ENCODE measurements at places on chromosomes 6 and 20.
A peak's percentile ranks its signal among the peaks of the same experiment; 100 is the strongest.

- DNase-seq: no peak
Measured at GRCh38 chr20:59786801-59787537, 146.5 kb downstream of the SYCP2 start.

DNA sequence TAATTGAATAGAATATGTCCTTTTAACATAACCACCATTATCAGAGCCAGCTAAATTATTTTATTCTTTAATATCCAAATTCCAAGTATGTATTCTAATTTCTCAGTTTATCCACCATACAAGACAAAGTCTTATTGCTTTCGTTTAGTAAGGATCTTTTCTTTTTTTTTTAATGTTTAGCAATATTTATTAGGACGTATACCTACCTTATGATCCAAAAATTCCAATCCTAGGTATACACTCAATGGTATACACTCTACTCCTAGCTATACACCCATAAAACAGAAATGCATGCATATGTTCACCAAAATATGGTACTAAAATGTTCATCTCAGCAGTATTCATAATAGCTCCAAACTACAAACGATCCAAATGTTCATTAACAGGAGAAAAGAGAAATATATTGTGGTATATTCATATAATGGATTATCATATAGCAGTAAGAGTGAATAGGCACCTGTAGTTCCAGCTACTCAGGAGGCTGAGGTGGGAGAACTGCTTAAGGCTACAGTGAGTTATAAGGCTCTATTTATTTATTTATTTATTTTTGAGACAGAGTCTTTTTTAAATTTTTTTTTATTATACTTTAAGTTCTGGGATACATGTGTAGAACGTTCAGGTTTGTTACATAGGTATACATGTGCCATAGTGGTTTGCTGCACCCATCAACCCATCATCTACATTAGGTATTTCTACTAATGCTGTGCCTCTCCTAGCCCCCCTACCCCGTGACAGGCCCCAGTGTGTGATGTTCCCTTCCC, 17.3 kb downstream of the TNFAIP3 start:
- no peak for DNase-seq

DNA sequence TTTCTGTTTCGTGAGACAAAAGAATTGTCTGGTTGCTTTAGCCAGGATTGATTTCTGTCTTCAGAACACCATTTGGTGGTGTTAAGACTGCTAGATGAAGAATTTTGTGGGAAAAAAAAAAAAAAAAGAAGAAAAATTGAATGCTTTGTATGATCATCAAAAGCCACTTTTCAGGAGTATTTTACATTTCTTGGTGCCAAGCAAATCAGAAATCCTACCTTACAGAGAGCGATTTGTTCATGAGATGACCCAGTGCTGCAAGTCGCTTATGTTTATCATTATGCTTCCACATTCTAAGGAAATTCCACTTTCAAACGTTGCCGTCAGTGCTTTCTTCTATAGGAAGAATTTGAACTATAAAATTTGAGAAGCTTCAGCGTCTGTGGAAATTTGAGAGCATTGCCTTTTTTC, 228.7 kb downstream of the BCKDHB start:
- peak; percentile 49 for DNase-seq

DNA sequence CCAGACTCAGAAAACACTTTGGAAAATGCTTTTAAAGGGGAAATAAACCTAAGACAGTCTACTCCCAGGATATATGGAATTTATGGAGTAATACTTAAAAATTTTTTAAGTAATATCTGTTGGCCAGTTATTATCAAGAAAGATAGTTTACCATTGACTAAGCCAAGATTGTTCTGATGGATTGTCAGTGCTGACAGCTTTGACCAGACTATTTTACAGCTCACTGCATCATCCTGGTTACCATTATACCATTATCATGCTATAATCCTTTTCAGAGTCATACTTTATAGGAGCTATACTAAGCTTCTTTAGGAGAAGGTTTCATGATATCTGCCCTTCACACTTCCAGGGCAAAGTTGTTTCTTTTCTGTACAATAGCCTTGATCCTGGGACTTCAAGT, 16.5 kb downstream of the GTF2H5 start:
- DNase-seq: peak; percentile 77

DNA sequence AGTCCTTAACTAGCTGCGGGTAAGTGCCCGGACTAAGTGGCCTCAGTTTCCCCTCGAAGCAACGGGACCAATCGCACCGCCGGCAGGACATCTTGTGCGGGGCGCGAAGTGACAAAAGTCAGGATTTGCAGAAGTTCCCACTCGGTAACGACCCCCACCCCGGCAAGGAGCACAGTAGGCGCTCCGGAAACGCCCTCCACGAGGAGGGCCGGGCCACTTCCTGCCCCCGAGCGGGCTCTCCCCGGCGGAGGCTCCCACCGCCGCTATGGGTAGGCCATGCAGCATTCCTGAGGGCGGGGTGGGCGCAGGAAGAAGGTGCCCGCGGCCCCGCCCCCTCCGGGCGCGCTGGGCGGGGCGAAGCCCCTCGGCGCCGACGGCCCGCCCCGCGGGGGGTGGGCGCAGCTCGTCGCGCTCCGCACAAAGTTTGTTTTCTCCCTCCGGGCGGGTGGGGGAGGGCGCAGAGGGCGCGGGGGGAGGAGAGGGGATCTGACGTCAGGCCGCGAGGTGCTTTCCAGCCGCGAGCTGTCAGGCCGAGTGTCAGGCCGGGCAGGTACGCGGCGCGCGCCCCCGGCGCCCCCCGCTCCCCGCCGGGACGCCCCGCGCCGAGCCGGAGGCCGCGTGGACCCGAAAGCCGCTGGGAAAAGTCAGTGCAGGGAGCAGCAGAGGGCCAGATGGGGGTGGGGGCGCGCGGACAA, at the start of gene TGIF2:
TGIF2 (plus strand) TSS at position 495 of the 695 bp plus-strand sequence. CDS start 5,178 bp downstream, outside the sequence.
- peak; percentile 94 for DNase-seq

GRCh38 chr6:912871-913835, 220.2 kb upstream of the EXOC2 start:
- peak; percentile 47 for DNase-seq

GRCh38 chr6:106692819-106693208, 63.4 kb downstream of the QRSL1 start:
- DNase-seq: no peak

- peak; percentile 44 for DNase-seq
Measured at GRCh38 chr6:80142586-80142985, 36.1 kb downstream of the BCKDHB start.

DNA sequence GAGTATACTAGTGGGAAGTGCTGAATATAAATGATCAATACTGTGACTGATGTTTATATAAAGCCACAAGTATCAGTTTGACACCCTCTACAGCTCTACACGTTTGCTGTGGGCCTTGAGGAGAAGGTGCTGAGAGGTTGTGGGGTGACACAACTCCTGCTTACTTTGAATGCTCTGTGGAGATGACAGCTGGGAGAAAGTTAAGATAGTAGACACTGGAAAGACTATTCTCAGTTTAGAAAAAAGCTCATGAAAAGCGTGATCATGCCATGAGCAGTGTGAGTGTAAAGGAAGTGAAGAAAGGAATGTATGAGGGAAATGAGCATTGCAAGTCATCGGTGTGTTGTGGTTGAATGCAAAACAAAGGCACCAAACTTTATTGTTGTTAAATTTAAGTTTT, 215.8 kb downstream of the UTRN start:
- no peak for DNase-seq

GRCh38 chr20:60986506-60987156, 265.4 kb upstream of the CDH4 start:
- DNase-seq: no peak

DNA sequence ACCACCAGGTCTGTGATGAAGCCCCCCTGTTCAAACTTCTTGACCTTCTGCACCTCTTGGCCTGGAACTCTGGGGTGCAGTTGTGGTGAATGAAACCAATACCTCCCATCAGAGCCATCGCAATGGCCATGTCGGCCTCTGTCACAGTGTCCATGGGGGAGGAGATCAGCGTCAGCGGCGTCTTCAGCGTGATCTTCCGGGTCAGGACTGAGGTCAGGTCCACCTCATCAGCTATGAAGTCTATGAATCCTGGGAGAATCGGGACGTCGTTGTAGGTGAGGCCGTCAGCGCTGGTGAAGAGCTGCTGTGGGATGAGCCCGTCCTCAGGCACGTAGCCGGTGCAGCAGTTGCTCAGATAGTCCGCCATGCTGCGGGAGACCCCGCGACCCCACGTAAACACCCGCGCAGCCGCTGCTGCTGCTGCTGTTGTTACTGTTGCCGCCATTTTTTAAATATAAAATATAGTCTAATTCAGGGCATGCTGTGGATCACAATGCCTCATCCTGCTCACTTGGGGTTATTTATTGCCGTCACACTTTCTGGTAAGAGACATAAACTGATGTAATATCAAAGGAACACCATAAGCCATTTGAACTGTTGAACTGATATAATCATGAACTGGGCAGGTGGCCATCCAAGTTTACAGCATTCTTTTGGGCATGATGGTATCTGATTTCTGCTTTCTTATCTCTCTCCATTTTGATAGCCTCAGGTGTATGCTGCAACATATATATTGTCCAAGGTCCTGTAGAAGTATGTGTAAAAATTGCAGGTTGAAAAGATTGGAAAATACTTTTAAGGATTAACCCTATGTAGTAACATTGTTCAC, 18.7 kb upstream of the RNF144B start:
- DNase-seq: no peak
